Stimulated activated CD4-positive, alpha-beta T cell treated with anti-CD3 and anti-CD28 coated beads, Interleukin-15, amount 100 ng/mL, for 24 hours (primary cell): ENCODE measurements at places on chromosomes 2 and 18.

DNA sequence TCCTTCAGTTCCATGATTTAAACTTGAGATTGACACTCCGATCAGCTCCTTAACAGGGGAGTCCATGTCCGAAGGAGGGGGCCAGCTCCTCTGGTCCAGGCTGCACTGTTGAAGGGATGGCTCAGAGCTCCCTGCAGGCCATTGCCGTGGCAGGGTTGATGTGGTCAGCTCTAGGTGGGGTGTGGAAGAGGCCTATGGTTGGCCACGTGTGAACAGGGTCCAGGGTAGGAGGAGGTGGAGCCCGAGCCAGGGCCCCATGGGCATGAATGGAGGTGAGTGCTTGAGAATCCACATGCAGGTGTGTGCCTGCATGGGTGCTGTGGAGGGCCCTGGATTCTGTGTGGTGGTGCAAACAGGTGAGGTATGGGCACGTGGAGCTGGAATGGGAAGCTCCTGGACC lies 1.1 kb downstream of the SPEG start:
- DNase-seq = no peak

DNA sequence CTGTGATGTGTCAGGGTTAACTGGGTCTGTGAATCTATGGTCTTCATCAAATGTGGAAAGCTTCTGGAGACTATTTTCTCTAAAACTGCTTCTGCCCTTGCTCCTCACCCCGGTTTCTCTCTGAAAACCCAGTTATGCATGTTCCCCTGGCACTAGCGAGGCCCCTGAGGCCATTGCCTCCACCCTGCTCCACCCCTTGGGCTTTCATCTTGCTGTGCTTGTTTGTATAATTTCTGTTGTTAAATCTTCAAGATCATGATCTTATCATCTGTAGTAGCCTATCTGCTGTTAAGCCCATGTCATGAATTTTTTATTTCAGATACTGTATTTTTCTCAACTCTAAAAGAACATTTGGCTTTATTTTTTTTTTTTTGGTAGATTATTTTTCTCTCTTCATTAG lies 14.9 kb upstream of the ANO7 start:
- DNase-seq = no peak

DNA sequence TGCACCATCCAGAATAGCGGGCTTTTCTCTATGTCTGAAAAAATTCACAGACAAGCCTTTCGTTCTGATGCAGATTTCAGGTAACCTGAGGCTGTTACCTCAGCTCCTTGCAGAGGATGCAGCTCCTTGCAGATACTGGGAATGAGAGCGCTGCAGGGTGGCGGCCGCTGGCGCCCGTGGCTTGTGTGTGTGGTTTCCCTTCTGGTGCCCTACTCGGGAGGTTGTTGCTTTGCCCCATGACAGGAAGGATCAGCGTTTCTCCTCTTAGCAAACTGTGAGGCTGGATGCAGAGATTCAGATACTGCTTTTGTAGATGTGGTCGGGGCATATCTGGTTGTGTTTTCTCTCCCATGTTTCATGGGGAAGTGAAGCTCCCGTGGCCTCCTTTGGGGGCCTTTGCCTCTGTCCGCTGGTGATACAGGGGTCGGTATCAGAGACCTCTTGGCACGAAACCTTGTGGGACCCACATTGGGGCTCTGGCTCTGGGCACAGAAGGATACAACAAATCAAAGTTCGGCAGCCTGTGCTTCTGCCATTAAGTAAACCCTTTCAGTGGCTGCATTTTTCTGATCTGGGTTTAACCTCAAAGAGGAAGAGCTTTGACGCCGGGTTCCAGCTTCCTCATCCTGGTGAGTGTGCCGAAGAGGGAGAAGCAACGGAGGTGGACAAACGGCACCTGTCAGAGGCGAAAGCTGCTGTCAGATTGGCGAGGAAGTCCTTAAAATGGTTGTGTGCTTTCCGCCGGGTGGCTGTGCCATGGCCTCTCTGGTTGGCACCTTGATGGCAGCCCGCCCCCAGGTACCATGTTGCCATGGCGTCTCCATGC lies 127.8 kb downstream of the MBP start:
- peak; percentile 15 for DNase-seq

GRCh38 chr2:54670485-54671009 lies 52.9 kb upstream of the EML6 start:
- DNase-seq = no peak

DNA sequence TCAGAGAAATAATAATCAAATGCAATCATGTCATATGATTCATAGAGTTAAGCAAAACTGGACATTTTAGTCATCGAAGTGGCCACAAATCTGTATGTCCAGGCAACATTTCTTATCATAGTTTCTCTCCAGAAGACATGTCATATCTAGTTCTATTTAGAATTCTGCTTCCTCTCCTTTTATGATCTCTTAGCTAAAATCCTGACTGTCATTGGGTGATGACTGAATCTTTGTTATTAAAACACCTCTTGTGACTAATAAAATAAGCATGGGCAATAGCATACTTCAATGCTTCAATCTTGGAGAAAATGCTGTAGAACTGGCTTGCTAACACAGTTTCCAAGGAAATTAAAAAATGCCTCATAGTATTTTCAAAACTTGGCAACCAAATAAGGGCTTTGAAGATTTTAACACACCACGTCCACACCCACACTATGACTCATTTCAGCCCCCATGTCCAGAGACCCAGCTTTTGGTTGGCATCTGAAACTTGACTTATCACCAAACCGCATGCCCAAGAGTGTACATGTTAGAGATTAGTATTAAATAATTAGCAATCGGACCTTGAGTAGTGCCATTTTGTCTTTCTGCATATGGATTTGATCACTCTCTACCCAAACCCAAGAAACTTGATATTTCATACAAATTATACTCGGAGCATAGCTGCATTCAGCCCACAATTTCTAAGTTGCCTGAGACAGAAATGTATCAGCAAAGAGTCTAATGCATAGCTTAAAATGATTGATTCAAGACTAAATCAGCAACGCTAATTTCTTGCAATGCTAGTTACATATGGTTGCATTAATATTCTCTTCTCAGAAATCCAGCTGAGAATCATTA lies 106.5 kb upstream of the ETAA1 start:
- DNase-seq = no peak

GRCh38 chr2:134233728-134234136 lies 20.1 kb upstream of the MGAT5 start:
- DNase-seq = no peak

DNA sequence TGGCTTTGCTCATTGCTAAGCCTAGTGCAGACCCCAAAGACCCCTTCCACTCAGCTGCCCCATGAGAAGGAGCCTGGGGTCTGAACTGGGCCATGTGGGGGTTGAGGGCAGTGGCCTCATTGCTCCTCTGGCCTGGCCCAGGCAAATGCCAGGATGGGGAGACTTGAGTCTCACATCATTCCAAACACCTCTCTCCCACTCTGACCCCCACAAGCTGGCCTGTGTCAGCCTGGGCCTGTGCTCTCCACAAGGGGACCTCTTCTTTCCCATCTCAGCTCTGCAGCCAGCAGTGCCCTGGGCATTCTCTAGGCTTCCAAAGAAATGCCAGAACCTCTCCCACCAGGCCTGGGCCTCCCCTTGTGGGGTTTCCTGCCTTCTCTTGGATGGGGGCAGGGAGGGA lies 45.8 kb upstream of the OTOF start:
- no peak for DNase-seq

- no peak for DNase-seq
These were observed 155.8 kb downstream of the COL6A3 start for GRCh38 chr2:237258116-237258515.

- no peak for DNase-seq
These were observed 108.8 kb downstream of the SPOPL start for GRCh38 chr2:138610201-138610953.

GRCh38 chr18:7206217-7206616 lies 24.7 kb upstream of the LRRC30 start:
- DNase-seq = no peak

DNA sequence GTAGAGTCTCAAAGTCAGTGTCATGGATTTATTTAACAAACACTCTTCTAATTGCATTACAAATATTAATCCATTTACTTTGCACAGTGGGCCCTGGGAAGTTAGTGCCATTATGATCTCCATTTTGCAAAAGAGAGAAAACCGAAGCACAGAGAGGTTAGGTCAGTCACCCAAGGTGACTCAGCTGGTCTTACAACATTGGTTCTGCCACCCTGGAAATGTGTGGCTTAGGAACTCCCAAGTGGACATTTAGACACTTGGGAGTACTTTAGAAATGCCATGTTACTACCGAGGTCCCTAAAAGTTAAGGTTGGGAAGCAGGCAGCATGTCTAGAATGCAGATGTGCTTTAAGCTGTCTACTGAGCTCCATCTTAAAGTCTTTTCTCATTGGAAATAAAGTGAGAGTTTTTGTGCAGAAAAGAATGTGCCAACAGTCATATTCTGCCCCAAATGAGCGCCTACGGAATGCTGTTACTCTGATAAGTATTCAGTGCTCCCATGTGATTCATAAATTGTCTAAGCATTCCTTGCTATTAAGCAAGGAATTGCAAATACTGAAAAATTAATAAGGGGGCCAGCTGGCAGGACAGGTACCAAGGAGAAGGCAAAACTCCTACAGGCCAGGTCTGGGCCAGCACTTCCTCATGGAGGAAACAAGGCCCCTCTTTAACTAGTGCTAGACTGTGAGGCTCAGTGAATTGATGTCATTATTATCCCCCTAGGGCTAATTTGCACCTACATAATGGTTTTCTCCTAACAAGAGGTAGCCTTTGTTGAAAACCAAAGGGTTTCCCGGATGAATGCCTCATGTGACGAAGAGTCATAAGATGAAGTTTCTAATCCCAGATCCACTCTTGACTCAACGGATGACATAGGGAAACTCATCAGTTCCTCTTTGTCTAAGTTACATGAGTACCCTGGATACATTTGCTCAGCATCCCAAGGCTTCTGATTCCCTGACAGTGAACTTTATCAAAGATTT lies 16.3 kb downstream of the NRP2 start:
- DNase-seq = no peak

- no peak for DNase-seq
These were observed 799.6 kb upstream of the HS6ST1 start for GRCh38 chr2:129118296-129118695.

GRCh38 chr2:138699421-138699820 lies 80.8 kb downstream of the NXPH2 start:
- no peak for DNase-seq

- DNase-seq = no peak
These were observed 4.7 kb downstream of the RTKN start for GRCh38 chr2:74436848-74437695.

DNA sequence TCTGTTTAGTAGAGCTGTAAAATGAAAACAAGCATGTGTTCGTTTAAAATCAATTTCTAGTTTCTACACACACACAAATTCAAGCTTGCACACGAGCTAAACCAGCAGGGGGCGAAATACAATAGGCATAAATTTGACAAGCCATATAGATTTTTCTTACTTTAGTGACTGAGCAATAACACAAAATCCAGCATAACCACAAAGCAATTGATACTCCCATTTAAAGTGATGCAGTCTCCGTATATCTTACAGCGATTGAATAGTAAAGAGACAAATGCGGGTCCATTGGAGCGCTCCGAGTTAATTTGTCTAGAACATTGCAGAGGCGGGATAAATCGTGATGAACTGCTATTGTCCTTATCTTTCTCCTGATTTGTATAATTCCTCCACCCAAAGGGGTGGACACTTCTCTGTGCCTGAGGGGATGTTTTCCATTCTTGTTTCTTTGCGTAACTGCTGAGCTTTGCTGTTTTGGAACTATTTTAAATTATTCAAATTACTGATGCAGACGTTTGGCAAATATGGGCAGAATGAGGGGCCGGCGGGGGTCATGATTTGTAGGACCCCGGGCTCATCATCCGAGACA lies 1.2 kb upstream of the AFTPH start:
- DNase-seq = peak; percentile 79

DNA sequence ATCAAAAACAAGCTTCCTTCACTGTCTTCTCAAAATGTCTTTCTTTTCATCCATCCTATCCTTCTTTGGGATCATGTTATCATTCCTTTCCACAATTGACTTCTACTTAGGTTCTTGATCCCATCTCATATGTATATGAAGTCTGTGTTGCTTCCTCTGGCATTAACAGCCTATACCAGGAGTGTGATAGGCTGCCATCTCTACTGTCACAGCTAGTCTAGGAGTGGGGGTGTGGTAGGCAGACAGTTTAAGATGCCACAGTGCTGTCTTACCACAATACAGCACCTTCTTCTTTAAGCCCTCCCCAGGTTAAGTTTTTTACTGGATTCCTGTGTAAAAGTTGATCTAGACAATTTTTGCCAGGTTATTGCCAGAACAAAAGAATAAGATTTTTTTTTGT lies 3.7 kb upstream of the HTR2B start:
- no peak for DNase-seq

DNA sequence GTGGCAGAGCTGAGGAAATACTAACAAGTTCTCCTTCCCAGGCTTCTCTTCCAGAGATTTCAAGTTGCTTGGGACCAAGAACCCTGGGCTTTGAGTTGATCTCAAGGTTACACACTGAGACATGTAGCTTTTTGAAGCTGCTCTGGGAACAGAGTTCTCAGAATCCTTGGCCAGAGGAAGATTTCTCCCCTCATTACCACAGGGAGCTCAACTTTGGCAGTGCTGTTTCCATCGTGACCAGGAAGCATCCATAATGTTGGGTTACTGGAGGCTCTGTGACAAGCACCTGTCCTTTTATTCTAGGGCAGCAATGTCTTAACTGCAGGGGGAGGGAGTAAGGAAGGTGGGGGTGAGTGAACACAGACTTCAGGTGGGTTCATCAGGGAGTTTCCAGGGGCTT lies 41.5 kb upstream of the CHRNA1 start:
- no peak for DNase-seq

- no peak for DNase-seq
These were observed 35.6 kb downstream of the PXDN start for GRCh38 chr2:1708476-1709334.

DNA sequence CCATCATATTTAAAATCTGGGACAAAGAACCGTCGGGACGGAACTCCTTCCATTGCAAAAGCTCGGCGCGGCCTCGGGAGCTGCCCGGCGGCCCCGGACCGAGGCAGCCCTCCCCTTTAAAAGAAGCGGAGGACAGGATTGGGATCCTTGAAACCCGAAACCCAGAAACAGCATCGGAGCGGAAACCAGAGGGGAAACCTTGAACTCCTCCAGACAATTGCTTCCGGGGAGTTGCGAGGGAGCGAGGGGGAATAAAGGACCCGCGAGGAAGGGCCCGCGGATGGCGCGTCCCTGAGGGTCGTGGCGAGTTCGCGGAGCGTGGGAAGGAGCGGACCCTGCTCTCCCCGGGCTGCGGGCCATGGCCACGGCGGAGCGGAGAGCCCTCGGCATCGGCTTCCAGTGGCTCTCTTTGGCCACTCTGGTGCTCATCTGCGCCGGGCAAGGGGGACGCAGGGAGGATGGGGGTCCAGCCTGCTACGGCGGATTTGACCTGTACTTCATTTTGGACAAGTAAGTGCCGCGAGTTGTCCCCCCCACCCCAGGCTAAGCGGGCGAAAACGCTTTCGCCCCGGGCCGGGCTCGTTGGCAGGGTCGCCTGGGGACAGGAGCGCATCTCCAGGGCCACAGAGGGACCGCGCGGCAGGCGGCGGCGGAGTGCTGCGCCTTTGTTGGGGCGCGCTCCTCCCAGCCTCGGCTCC lies at the start of gene ANTXR1:
TSS of gene ANTXR1 (plus strand) at position 38 of the 698 bp plus-strand sequence. CDS start at position 359, 321 bp downstream.
- peak; percentile 39 for DNase-seq

DNA sequence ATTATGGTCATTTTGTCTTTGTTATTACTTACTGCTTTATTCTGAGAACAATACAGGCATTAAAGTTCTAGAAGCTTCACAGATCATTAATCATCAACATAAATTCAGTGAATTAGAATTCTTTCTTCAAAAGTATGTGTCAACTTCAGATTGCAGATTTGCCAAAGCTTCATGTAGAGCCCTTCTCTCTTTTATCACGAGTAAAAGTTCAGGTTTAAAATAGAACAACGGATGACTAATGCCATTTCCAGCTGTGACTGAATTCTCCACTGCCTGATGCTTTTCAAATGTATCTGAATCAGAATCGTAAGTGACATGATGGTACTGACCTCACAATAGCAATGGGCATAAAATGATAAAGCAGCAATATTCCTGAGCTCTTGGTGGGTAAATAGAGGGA lies 116.0 kb downstream of the ABCA12 start:
- DNase-seq = no peak
